RWPE2 (cell line): ENCODE measurements at places on chromosomes 6 and 20.
A peak's percentile ranks its signal among the peaks of the same experiment; 100 is the strongest.

DNA sequence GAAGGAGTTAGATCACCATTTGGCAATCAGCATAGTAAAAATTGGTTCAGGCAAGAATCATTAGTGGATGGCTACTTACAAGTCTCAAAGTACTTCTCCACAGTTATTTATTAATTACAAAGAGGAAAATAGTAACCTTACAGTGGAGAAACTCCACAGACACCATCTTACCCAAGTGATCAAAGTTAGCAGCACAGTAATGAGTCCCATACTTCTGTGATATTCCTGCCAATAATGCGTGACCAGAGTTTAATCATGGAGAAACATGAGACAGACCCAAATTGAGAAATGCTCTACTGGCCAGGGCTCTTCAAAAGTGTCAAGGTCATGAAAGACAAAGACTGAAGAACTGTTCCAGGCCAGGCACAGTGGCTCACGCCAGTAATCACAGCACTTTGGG, 9.5 kb downstream of the TBC1D7 start:
- no peaks in the 10 kb centered on the region for H3K27me3 ChIP-seq
- H3K4me3 ChIP-seq = no peak overlapping the region
- peaks cover 81% of the 10 kb centered on the region for H3K36me3 ChIP-seq
- DNase-seq = no peak

DNA sequence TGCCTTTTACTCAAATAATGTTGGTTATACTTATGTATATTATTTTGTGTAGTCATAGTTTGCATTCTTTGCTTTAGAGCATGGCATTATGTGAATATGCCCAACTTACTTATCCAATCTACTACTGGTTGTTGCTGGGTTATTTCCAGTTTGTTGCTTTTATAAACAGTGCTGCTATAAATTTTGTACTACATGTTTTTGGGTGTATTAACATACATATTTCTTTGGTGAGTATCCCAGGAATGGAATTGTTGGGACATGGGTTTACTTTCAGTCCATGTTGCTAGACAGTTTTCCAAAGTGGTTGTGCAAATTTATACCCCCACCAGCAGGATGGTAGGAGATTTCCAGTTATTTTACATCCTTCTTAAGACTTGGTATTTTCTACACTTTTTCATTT, 157.1 kb upstream of the THEMIS start:
- H3K4me1 ChIP-seq = no peaks in the 10 kb centered on the region
- DNase-seq = no peak
- H3K4me3 ChIP-seq = no peak overlapping the region
- no peak overlapping the region for H3K27ac ChIP-seq
- H3K36me3 ChIP-seq = peaks cover 44% of the 10 kb centered on the region

DNA sequence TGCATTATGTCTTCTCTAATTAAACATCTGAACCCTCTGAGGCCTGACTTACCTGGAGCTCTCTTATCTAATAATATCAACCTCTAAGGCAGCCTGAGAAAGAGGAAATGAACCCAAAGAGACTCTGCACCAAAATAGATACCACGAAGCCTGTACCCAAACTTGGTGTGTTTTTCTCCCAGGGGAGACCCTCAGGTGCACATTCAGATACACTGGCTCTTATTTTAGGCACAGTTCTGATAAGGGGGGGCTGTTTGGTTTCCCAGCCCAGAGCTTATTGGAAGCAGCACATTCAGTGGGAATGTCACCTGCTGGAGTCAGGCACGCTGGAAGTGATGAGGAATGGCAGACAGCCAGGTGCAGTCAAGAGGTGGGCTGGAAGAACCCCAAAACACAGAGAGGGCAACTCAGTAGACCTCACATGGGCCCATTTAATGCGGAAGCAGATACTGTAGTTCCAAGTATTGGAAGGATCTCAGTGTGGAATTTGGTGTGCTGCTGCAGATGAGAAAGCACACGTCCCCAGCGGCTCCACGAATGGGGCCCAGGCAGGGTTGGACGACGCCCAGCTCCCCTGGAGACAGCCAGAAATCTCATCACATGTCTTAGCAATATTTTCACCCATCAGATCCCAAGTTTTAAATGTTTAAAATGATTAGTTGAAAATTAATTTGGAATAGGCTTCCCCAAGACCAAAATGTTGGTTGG, 9.7 kb upstream of the CCR6 start:
- no peak overlapping the region for H3K4me3 ChIP-seq
- no peak overlapping the region for H3K27ac ChIP-seq
- DNase-seq = no peak
- H3K4me1 ChIP-seq = no peaks in the 10 kb centered on the region

DNA sequence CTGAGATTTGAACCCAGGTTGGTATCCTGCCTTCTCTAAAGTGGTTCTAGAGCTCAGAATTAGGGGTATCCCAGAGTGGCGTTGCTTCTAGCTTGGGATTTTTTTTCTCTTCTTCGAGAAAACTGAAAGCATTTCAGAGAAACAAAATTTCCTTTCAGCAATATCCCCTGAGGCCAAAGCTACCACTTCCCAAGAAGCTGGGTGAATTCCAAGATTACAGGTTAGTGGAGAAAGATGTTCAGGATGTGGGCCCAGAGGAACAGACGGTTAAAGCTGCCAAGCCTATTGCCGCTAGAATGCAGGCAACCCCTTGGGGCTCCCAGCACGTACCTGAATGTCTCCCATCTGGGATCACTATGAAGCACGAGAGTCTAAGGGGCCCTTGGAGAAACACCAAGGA, 134.1 kb downstream of the FOXO3 start:
- H3K27me3 ChIP-seq = no peaks in the 10 kb centered on the region
- H3K4me1 ChIP-seq = peaks cover 13% of the 10 kb centered on the region
- no peaks in the 10 kb centered on the region for H3K36me3 ChIP-seq
- H3K27ac ChIP-seq = no peak overlapping the region
- H3K4me3 ChIP-seq = no peak overlapping the region

GRCh38 chr20:57582432-57583288, 21.8 kb downstream of the PCK1 start:
- H3K27ac ChIP-seq = no peak overlapping the region
- H3K27me3 ChIP-seq = peaks cover 81% of the 10 kb centered on the region
- no peaks in the 10 kb centered on the region for H3K4me1 ChIP-seq
- peak; percentile 80 for DNase-seq
- no peaks in the 10 kb centered on the region for H3K36me3 ChIP-seq

DNA sequence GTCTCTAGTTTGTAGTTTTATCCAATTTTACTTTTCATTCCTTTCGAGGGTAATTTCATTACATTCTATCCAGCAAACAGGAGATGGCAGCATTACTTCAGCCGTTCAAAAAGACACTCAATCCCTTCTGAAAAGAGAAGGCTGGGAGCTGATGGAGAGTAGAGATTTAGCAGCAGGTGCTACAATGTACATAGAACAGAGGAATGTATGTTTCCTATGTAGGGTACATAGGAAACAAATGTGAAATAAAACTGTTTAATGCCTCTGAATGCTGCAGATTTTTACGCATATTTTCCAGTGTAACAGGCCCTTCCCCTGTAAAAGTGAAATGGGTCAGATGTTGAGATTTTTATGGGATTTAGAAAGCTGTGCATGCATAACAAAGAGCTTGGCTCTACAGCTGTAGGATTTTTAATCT, 16.0 kb downstream of the RPS12 start:
- no peak overlapping the region for H3K4me3 ChIP-seq
- DNase-seq = no peak
- no peaks in the 10 kb centered on the region for H3K27me3 ChIP-seq
- H3K36me3 ChIP-seq = no peaks in the 10 kb centered on the region
- H3K4me1 ChIP-seq = no peaks in the 10 kb centered on the region
- no peak overlapping the region for H3K27ac ChIP-seq

GRCh38 chr20:31496761-31497295, 17.4 kb upstream of the HM13 start:
- H3K4me3 ChIP-seq = no peak overlapping the region
- DNase-seq = peak; percentile 84
- no peaks in the 10 kb centered on the region for H3K36me3 ChIP-seq
- peaks cover 10% of the 10 kb centered on the region for H3K27me3 ChIP-seq
- H3K4me1 ChIP-seq = no peaks in the 10 kb centered on the region
- H3K27ac ChIP-seq = no peak overlapping the region

DNA sequence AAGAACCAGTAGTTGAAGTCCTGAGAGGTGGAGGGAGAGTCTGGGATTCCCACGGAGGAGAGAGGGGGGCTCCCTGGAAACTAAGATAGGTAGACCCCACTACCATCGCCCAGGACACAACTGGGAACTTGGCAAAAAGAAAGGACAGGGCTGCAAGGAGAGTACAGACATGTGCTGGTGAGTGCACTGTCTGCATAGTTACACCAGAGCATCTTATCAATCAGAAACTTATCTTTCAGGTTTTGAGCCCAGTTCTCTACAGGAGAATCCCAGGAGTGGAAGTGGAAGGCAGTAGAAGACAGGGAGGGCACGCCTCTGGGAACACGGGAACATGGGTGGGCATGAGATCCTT, 12.2 kb downstream of the NFKBIL1 start:
- H3K27me3 ChIP-seq = no peaks in the 10 kb centered on the region
- H3K36me3 ChIP-seq = peaks cover 49% of the 10 kb centered on the region
- H3K4me1 ChIP-seq = peaks cover 27% of the 10 kb centered on the region
- no peak for DNase-seq
- H3K27ac ChIP-seq = peak overlapping the region; percentile 72
- no peak overlapping the region for H3K4me3 ChIP-seq

GRCh38 chr6:158262755-158263154, 49.5 kb upstream of the TULP4 start:
- H3K27ac ChIP-seq = no peak overlapping the region
- no peaks in the 10 kb centered on the region for H3K4me1 ChIP-seq
- H3K36me3 ChIP-seq = 0 out of 2 replicates have a peak, but pooled peaks cover 5% of the 10 kb centered on the region
- no peak overlapping the region for H3K4me3 ChIP-seq
- no peaks in the 10 kb centered on the region for H3K27me3 ChIP-seq
- no peak for DNase-seq

DNA sequence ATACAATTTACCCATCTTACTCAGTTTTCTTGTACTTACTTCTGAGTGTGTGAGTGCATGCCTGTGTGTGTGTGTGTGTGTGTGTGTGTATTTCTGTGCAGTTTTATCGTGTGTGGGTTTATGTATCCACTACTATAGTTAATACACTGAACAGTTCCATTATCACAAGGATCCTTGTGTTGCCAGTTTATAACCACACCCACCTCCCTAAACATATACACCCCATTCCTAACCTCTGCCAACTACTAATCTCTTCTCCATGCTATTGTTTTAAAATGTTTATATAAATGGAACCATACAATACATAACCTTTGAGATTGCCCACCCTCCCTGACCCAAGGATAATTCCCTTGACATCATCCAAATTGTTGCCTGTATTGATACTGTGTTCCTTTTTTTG, 18.7 kb downstream of the POFUT1 start:
- no peaks in the 10 kb centered on the region for H3K4me1 ChIP-seq
- no peaks in the 10 kb centered on the region for H3K27me3 ChIP-seq
- no peak overlapping the region for H3K4me3 ChIP-seq
- peaks cover 89% of the 10 kb centered on the region for H3K36me3 ChIP-seq
